Psoas muscle (tissue), 8 donors: ENCODE measurements at places on chromosomes 16 and 17. TPM values are rescaled to one million over a fixed set of nuclear protein-coding genes. Genes with fewer than 3 reads are reported as not detected.

DNA sequence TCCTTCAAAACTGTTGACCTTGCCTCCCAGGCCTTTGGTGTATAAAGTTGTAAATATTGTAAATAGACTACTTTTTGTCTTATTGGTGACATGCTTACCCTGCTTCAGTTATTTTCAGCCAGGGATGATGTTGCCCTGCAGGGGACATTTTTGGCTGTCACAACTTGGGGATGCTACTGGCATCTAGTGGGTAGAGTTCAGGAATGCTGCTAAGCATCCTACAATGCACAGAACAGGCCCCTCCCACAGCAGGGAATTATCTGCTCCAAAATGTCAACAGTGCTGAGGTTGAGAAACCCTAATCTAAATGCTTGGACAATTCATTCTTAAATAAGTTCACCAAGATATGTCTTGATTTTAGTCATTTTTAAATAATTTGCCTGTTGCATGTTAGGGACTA, 459.8 kb downstream of the PMP22 start:
- no peak overlapping the region for H3K27ac ChIP-seq
- no peak for DNase-seq
- no peaks in the 10 kb centered on the region for H3K36me3 ChIP-seq
- no peaks in the 10 kb centered on the region for H3K4me1 ChIP-seq

DNA sequence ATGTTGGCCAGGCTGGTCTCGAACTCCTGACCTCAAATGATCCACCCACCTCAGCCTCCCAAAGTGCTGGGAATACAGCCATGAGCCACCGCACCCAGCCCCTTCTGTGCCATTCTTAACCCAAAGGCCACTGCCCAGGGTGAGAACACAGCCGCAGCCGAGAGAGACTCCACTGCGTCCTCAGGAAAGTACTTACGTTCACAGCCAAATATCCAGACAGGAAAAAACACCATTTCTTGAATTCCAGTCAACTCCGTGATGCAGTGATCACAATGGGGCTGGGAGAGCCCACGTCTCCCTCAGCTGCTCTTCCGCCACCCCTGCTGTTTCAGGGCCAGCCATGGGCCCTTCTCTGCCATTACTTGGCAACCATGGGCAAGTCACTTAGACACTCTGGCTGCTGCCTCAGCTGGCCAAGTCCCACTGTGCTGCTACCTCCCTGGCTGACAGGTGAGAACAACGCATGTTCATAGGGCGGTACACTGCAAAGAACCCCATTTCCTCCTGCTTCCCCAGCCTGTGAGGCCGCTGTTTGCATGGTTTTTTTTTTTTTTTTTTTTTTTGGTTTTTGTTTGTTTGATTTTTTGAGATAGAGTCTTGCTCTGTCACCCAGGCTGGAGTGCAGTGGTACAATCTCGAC, 4.3 kb downstream of the CDIP1 start:
- H3K4me1 ChIP-seq, result peaks cover 43% of the 10 kb centered on the region
- peak overlapping the region; percentile 27 for H3K27ac ChIP-seq
- H3K27me3 ChIP-seq, result no peaks in the 10 kb centered on the region
- DNase-seq, result no peak
- H3K4me3 ChIP-seq, result peak overlapping the region; percentile 7
- no peaks in the 10 kb centered on the region for H3K36me3 ChIP-seq

The CASKIN2 gene
- total RNA-seq, result 33.5 TPM

- H3K36me3 ChIP-seq, result no peaks in the 10 kb centered on the region
- no peak overlapping the region for H3K27ac ChIP-seq
- no peak for DNase-seq
- H3K4me1 ChIP-seq, result no peaks in the 10 kb centered on the region
- H3K27me3 ChIP-seq, result peaks cover 5% of the 10 kb centered on the region
Measured at GRCh38 chr17:48439875-48440505, 10.0 kb upstream of the SKAP1 start.

GRCh38 chr16:88988980-88989811, 12.2 kb upstream of the CBFA2T3 start:
- H3K27ac ChIP-seq, result no peak overlapping the region
- DNase-seq, result no peak
- no peaks in the 10 kb centered on the region for H3K36me3 ChIP-seq

DNA sequence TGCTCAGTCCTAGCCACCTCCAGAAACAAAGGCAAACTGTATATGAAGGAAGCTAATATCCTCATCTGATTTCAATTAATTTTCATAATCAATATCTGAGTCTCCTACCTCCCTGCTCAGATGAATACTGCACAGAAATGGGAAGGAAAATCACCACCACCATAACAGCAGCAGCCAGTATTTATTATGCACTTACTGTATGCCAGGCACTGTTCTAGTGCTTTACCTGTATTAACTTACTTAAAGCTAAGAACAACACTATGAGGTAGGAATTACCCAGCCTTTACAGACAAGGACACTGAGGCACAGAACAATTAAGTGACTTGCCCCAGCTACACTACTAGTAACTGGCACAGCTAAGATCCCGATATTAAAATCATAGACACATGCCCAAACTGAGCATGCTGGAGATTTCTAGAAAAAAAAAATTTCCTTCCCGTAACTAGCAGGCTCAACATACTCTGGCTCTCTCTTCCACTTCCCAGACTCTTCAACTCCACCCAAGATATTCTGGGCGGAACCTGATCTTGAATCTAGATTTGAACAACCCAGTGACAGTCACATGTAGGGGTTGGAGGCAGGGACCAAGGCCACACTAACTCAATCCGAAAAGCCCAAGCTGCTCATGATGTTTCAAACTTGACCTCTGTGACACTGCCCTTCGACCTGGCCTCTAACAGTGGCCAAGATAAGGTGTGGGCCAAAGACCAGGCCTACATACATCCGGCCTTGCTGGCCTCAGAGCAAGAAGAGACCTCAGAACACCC, 3.9 kb downstream of the TRIM25 start:
- H3K4me1 ChIP-seq, result peaks cover 30% of the 10 kb centered on the region
- DNase-seq, result no peak
- peak overlapping the region; percentile 39 for H3K4me3 ChIP-seq
- H3K36me3 ChIP-seq, result peaks cover 39% of the 10 kb centered on the region
- peak overlapping the region; percentile 88 for H3K27ac ChIP-seq
- no peaks in the 10 kb centered on the region for H3K27me3 ChIP-seq

The WNT3 gene
- not detected for total RNA-seq

GRCh38 chr17:74410001-74410443, 21.9 kb upstream of the GPRC5C start:
- H3K36me3 ChIP-seq, result no peaks in the 10 kb centered on the region
- H3K27me3 ChIP-seq, result no peaks in the 10 kb centered on the region
- H3K4me3 ChIP-seq, result no peak overlapping the region
- H3K4me1 ChIP-seq, result peaks cover 5% of the 10 kb centered on the region

The EME1 gene
- not detected for total RNA-seq

- no peaks in the 10 kb centered on the region for H3K27me3 ChIP-seq
- H3K27ac ChIP-seq, result peak overlapping the region; percentile 93
- no peaks in the 10 kb centered on the region for H3K36me3 ChIP-seq
- peaks cover 49% of the 10 kb centered on the region for H3K4me1 ChIP-seq
- DNase-seq, result no peak
Measured at GRCh38 chr17:74393346-74393942, 26.1 kb downstream of the GPR142 start.
